ENCODE measurements at places on chromosomes 1 and 21.

DNA sequence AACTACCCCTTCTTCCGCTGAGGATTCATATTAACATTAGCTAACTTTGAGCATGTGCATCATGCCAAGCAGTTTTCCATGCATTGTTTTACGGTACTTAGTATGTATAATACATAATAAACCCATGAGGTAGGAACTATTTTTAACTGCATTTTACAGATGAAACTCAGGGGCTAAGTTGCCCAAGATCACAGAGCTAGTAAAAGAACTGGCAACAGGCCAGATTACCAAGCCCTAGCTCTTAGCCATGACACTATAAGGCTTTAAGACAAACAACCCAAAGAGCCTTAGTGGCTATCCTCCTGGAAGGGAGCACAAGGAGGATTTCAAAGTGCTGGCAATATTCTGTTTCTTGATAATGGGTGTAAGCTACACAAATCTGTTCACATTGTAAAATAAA lies 6.1 kb downstream of the AK2 start:
- peak; percentile 2 for DNase-seq

GRCh38 chr1:68103884-68104554 lies 53.6 kb upstream of the DIRAS3 start:
- DNase-seq: peak; percentile 70

- no peak for DNase-seq
Observed at GRCh38 chr1:204267191-204267601, 53.4 kb upstream of the GOLT1A start.

DNA sequence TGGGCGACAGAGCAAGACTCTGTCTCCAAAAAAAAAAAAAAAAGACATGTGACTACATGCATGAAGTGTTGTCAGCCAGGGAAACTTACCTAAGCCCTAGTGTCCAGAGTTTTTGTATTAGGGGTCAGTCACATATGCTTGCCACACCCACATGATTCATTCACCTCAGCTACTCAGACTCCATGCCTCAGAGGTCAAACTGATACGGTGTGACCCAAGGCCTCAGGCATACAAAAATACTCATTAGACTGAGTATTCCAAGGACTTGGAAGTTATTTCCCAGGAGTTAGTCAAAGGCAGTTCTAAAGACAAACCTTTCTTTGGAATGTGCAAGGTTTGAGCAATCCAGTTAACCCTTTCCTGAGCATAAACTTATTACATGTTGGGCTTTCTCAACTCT lies 6.3 kb upstream of the TRIM33 start:
- no peak for DNase-seq

DNA sequence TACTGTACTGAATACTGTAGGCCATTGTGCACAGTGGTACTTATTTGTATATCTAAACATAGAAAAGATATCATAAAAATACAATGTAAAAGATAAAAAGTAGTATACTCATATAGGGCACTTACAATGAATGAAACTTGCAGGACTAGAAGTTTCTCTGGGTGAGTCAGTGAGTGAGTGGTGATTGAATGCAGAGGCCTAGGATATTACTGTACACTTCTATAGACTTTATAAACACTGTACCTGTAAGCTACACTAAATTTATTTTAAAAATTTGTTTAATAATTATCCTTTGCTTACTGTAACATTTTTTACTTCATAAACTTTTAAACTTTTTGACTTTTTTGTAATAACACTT lies 82.5 kb downstream of the FGGY start:
- DNase-seq: no peak

DNA sequence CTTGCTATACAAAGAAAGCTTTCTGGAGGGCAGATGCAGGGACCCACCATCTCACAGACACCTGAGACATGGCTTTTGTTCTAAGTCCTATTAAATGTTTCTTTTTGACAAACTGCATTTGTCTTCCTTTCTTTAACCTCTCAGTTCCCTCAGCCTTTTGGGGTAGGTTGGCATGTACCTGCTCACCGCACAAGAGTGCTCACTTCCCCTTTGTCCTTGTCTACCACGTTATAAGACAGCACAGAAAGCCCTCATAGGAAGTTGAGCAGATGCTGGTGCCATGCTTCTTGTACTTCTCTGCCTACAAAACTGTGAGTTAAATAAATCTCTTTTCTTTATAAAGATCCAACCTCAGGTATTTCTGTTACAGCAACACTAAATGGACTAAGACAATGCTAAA lies 31.9 kb upstream of the RGS21 start:
- DNase-seq: no peak

- no peak for DNase-seq
Observed at GRCh38 chr1:152220166-152221163, 3.5 kb downstream of the HRNR start.

DNA sequence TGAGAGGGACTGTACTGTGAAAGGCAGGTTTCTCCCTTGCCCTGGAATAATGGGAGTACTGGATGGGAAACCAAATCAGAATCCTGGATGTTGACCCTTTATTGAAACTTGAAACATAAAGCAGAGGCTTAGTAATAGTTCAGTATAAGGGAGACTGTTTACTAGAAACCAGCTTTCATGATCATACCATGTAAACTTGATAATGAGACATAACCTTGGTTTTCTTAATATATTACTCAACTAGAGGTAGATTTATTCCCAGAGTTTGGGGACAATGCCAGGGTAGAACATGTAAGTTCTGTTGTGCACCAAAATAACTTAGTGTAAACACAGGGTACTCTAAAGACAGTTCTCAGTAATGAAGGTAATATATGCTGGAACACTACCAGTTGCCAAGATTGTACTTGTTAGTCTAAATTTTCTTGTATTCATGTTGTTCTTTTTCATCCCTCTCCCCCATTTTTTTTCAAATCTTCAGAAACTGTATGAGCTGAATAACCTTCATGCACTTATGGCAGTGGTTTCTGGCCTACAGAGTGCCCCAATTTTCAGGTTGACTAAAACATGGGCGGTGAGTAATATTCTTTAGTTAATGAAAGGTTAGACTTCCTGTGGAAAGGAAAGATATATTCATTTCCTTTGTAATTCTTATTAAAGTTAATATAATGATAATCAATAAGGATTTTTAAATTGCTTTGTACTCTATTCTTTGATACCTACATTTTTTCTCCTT lies 49.6 kb downstream of the ANGPTL1 start:
- DNase-seq: no peak

- DNase-seq: peak; percentile 19
Observed at GRCh38 chr1:154729577-154729976, 121.6 kb upstream of the ADAR start.

GRCh38 chr1:17123196-17124045 lies 4.2 kb upstream of the PADI2 start:
- DNase-seq: no peak

GRCh38 chr1:236403905-236404696 lies 10.0 kb downstream of the EDARADD start:
- peak; percentile 67 for DNase-seq

DNA sequence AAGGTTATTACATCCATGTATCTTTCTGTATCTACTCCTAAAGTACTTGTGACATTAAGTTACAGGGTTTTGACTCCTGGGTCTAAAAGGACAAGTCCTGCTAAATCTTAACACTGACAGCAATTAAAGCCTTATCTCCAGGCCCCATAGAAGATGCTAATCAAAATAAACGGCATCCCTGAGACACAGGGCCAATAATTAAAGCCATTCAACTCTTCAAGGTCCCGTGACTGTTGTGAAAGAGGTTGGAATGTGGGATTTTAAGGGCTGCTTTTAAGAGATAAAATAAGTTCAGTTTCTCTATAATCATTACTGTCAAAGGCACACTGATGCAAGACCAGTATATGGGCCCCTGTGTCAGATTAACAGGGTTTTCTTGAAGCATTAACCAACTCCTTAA lies 8.3 kb downstream of the DNAI4 start:
- DNase-seq: no peak

DNA sequence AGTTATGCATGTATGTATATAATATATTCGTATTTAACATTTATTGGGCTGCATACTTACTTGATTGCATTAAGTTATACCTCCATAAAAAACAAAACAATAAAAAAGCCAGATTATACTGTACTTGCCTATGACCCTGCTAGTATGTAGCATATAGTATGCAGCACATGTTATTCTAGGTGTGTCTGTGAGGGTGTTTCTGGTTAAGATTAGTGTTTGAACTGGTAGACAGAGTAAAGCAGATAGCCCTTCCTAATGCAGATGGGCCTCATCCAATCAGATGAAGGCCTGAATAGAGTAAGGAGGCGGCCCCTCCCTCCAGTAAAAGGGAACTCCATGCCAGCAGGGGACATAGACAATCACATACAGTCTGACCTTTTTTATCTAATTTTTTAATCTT lies 323.3 kb upstream of the USP24 start:
- DNase-seq: no peak

- DNase-seq: no peak
Observed at GRCh38 chr1:207853372-207853757, 57.6 kb downstream of the CD34 start.

- no peak for DNase-seq
Observed at GRCh38 chr1:161728376-161729226, 7.3 kb downstream of the FCRLB start.

GRCh38 chr1:221850470-221851187 lies 108.7 kb upstream of the DUSP10 start:
- peak; percentile 92 for DNase-seq

- DNase-seq: no peak
Observed at GRCh38 chr1:20403423-20404145, 82.4 kb downstream of the CAMK2N1 start.

- peak; percentile 30 for DNase-seq
Observed at GRCh38 chr1:199132006-199132405, 493.2 kb downstream of the PTPRC start.

DNA sequence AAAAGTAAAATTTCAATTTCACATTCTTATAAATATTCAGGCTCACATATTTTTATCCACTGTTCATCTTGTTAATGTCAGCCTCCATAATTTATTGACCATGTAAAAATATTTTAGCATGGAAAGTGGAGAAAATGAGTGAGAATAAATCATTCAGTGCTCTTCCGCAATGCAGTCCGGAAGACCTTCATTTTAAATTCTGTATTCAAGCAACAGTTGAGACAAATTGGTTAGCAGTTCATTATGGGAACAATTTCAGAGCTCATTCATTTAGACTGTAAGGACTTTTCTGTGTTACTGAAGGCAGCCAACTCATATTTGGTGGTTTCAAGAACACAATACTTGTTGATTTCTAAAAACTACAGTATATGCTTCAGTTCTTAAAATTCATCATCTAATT lies 97.8 kb downstream of the TYW3 start:
- DNase-seq: no peak

GRCh38 chr1:58869638-58870297 lies 85.9 kb upstream of the JUN start:
- DNase-seq: no peak

DNA sequence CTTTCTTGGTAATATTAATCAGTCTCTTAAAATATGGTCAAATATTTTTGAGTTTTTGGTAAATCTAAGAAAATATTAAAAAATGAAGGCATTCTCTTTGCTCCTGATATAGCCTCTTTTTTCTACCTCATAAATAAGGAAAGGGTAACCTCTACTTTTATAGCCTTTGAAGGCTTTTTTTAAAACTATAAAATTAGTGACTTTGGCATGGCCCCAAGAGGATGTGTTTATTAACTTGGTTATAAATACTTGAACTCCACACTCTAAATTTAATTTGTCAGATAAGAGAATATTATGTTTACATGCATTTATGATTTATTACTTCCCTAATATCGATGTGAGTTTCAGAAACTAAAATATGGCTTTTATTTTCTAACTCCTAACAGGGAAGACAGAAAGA lies 60.3 kb downstream of the LMO4 start:
- no peak for DNase-seq

DNA sequence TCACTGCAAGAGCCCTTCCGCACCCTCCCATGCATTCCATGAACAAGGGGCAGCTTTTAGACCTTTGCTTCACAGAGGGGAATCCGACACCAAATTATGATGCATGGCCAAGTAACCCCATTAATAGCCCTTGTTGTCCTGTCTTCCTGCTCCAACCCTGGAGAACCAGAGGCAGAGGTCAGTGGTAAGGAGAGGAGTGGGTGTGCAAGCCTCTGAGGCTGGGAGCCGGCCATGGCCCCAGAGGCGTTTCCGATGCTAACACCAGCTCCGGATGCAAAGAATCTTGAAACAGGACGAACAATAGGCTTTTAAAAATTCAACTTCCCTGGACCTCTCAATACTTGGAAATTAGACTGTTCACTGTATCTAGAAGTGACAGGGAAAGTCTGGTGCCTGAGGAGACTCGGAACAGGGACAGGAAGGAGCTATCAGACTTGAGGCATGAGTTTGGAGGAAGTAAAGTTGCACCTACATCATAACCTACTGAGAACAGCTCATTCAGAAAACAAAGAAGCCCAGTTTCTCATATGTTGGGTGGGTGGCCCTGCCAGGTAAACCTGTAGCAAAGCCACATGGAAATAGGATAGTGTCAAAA lies 101.2 kb upstream of the ERG start:
- DNase-seq: no peak

- DNase-seq: no peak
Observed at GRCh38 chr1:86699186-86699585, 5.2 kb upstream of the SH3GLB1 start.

- DNase-seq: no peak
Observed at GRCh38 chr1:34822202-34822601, 29.4 kb downstream of the GJA4 start.

- no peak for DNase-seq
Observed at GRCh38 chr1:192527950-192528349, 47.6 kb upstream of the RGS1 start.

- DNase-seq: peak; percentile 40
Observed at GRCh38 chr21:40284409-40284808, 417.2 kb downstream of the PCP4 start.

DNA sequence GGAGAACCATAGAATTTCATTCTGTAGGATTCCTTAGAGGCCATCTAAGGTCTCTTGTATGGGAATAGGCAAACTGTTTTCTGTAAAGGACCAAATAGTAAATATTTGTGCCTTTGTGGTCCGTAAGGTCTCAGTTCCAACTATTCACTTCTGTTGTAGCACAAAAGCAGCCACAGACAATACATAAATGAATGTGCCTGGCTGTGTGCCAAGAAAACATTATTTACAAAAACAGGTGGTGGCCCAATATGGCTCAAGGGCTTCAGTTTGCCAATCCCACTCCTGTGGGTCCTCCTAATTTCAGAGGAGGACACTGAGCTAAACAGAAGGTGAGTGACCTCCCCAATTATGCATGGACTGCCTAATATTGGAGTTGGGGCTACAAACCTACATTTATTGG lies 67.6 kb upstream of the EDEM3 start:
- DNase-seq: peak; percentile 72

All from NCI-H69 (cell line).